ENCODE measurements at places on chromosomes 11 and 22.

DNA sequence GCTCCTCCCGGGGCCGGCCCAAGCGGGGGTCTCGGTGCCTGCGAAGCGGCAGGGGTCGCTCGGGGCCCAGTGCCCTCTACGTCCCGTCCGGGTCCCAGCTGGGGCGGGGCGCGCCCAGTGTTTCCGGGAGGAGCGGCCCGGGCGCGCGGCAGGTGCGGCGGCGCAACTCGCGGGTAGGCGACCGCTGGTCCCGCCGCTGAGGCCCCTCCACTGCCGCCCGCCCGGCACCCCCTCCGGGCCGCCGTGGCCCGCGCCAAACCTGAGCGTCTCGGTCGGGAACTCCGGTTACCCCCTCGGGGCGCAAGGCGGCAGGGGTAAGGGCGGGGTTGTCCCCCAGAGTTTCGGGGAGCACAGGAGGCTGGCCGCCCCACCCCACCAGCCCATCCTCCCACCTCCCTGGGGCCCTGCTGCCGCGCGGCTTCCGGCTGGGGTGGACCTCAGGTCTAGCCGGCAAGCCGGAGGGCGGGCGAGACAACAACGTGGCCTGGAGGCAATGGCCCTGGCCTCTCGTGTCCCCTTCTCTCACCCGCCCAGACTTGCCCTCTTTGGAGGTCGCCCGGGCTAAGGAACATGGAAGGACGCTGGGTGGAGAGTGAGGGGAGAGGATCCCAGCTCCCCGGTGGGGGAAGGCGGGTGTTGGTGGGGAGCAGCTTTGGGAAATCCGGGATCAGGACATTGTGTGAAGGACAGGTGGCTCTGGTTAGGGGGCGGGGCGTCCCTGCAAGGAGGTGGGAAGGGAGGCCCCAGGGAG lies 398 bp upstream of the CRACR2B start:
- no peak for DNase-seq

- DNase-seq = no peak
Measured at GRCh38 chr22:44891791-44892190, 118.0 kb downstream of the PHF21B start.

DNA sequence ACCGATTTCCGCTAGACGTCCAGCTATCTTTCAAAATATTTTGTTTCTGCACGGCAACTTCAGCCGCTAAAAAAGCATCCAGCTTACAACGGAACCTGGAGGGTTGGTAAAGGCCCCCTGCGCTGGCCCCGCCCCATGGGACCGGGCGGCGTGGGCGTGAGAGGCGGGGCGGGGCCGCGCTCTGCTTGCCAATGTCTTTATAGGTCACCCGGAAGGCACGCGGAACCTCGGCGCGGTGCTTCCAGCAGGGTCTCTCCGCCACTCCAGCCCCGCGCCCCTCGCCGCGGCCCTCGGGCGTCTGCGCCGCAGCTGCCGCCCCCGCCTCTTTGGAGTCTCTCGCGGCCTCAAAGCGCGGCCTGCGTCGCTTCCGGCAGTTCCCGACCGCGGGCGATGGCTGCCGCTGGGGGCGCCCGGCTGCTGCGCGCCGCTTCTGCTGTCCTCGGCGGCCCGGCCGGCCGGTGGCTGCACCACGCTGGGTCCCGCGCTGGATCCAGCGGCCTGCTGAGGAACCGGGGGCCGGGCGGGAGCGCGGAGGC lies at the start of gene FDX1:
Gene FDX1, plus strand, starts transcription at position 218 of the 536 bp plus-strand sequence. Its CDS starts 173 bp downstream, at position 391.
- peak; percentile 73 for DNase-seq

GRCh38 chr22:30945653-30946052 lies 22.9 kb downstream of the MORC2 start:
- no peak for DNase-seq

DNA sequence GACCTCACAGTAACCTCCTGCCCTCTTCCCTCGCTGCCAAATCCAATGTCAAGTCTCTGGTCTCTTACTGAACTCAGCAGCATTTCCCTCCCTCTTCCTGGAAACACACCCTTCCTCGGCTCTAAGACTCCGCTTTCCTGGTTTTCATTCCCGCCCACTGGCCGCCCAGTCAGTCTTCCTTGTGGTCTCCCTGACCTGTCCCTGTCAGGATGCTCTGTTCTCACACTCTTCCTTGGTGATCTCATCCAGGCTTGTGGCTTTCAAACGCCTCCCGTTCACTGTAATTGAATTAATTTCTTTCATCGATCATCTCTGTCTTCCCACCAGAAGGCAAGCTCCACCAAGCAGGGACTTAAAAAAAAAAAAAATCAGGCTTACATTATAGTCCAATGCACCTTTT lies 33.5 kb downstream of the MYO18B start:
- DNase-seq = no peak

All from activated T-cell treated with anti-CD3 and anti-CD28 coated beads for 4 hours (primary cell).